ENCODE measurements at places on chromosomes 13 and 19. TPM values are rescaled to one million over a fixed set of nuclear protein-coding genes. Genes with fewer than 3 reads are reported as not detected.

Gene SIAH3
- polyA plus RNA-seq = not detected

Gene CYP4F8
- polyA plus RNA-seq = not detected

Gene SIGLEC5
- not detected for polyA plus RNA-seq

Gene PPP2R1A
- polyA plus RNA-seq = 235 TPM

Gene WTIP
- polyA plus RNA-seq = 8.2 TPM

Gene ATP7B
- polyA plus RNA-seq = 2.4 TPM

Gene SIGLECL1
- not detected for polyA plus RNA-seq

Gene CEACAM6
- polyA plus RNA-seq = not detected

Gene TCF3
- polyA plus RNA-seq = 15.3 TPM

Gene GJA3
- 5.7 TPM for polyA plus RNA-seq

Gene DLL3
- 0.07 TPM for polyA plus RNA-seq

Gene RNF225
- not detected for polyA plus RNA-seq

Gene EHD2
- polyA plus RNA-seq = 34.8 TPM

Gene SARS2
- polyA plus RNA-seq = 18.5 TPM

Gene ZIK1
- polyA plus RNA-seq = 2.0 TPM

Gene SLC25A15
- 1.9 TPM for polyA plus RNA-seq

Gene LGALS7
- not detected for polyA plus RNA-seq

Gene SEMA6B
- 11.5 TPM for polyA plus RNA-seq

Gene ATF5
- polyA plus RNA-seq = 16.8 TPM

Gene SHISA7
- 0.05 TPM for polyA plus RNA-seq

Gene GPC6
- 1.5 TPM for polyA plus RNA-seq

Gene CD70
- not detected for polyA plus RNA-seq

Gene VSTM2B
- polyA plus RNA-seq = not detected

Gene RGS9BP
- 1.2 TPM for polyA plus RNA-seq

Gene ALG11
- 4.3 TPM for polyA plus RNA-seq

Gene SIGLEC8
- not detected for polyA plus RNA-seq

Gene CD79A
- polyA plus RNA-seq = 0.09 TPM

Gene WDR87
- not detected for polyA plus RNA-seq

Gene PGLYRP1
- not detected for polyA plus RNA-seq

Gene PGLYRP2
- polyA plus RNA-seq = not detected

Gene GIPC3
- polyA plus RNA-seq = 1.2 TPM

Gene FFAR3
- 0.05 TPM for polyA plus RNA-seq

Gene PEG3
- 3.1 TPM for polyA plus RNA-seq

Gene ZNF90
- 0.91 TPM for polyA plus RNA-seq

Gene ERICH6B
- polyA plus RNA-seq = not detected

Gene THOP1
- polyA plus RNA-seq = 64.0 TPM

Gene PRSS57
- polyA plus RNA-seq = not detected

Gene GSX1
- not detected for polyA plus RNA-seq

Gene ADGRL1
- polyA plus RNA-seq = 20.1 TPM

Gene FSD1
- not detected for polyA plus RNA-seq

Gene CEACAM3
- 0.07 TPM for polyA plus RNA-seq

Gene ERICH4
- polyA plus RNA-seq = not detected

Gene BIVM
- polyA plus RNA-seq = 22.7 TPM

Gene LRRC8E
- polyA plus RNA-seq = 0.36 TPM

Gene ZNF763
- 2.8 TPM for polyA plus RNA-seq

Gene PINLYP
- polyA plus RNA-seq = 9.8 TPM

Gene ETV2
- polyA plus RNA-seq = 0.77 TPM

Gene PSG2
- not detected for polyA plus RNA-seq

Gene FGF22
- polyA plus RNA-seq = 0.23 TPM

Gene TEKTIP1
- 0.20 TPM for polyA plus RNA-seq

Gene FKBP8
- polyA plus RNA-seq = 285 TPM

Gene NCAN
- not detected for polyA plus RNA-seq

Gene RAB8A
- 12.9 TPM for polyA plus RNA-seq

Gene FBXO17
- polyA plus RNA-seq = 8.2 TPM

Gene MBNL2
- polyA plus RNA-seq = 23.2 TPM

Gene HSPB6
- 209 TPM for polyA plus RNA-seq

Gene ECSIT
- 133 TPM for polyA plus RNA-seq

Gene KLK10
- polyA plus RNA-seq = 0.48 TPM
